Left renal cortex interstitium (tissue), 4 donors: ENCODE measurements at places on chromosomes 16 and 17. TPM values are rescaled to one million over a fixed set of nuclear protein-coding genes. Genes with fewer than 3 reads are reported as not detected.

RSKR gene
- polyA plus RNA-seq, result 4.5 TPM

- no peak for DNase-seq
These were observed 43.3 kb downstream of the HAPSTR1 start for GRCh38 chr16:9134739-9135138.

DNA sequence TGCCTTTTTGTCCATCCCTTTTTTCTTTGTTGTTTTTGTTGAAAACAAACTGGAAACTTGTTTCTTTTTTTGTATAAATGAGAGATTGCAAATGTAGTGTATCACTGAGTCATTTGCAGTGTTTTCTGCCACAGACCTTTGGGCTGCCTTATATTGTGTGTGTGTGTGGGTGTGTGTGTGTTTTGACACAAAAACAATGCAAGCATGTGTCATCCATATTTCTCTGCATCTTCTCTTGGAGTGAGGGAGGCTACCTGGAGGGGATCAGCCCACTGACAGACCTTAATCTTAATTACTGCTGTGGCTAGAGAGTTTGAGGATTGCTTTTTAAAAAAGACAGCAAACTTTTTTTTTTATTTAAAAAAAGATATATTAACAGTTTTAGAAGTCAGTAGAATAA, 4.9 kb downstream of the SOX9 start:
- no peak for DNase-seq

- no peak for DNase-seq
These were observed 484 bp upstream of the NUDT7 start for GRCh38 chr16:77721752-77722308.

DNA sequence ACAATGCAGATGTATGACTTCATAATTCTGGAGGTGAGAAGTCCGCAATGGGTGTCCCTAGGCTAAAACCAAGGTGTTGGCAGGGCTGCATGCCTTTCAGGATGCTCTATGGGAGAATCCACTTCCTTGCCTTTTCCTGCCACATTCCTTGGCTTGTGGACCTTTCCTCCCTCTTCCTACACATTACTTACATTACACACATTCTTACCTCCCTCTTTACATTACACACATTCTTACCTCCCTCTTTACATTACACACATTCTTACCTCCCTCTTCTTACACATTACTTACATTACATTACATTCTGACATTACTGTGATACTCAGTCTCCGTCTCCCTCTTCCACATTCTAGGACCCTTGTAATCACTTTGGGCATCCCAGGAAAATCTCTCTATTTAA, 14.2 kb upstream of the CDH5 start:
- no peak for DNase-seq

DNA sequence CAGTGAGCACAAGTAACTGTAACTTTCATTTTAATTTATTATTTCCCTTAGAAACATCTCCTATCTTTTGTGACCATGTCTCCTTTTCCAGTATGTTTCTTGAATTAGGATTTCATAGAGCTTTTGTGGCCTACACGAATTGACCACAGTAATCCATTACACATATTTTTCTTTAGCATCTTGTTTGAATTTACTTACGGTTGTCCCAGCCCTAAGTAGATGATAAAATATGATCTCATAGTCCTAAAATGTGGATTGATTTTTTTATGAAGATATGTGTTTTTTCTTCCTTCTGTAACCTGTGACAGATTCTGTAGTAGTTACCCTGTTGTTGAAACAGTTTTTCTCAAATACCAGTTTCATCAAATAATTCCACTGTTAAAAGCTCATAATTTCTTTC, 61.5 kb downstream of the NF1 start:
- no peak for DNase-seq

DNA sequence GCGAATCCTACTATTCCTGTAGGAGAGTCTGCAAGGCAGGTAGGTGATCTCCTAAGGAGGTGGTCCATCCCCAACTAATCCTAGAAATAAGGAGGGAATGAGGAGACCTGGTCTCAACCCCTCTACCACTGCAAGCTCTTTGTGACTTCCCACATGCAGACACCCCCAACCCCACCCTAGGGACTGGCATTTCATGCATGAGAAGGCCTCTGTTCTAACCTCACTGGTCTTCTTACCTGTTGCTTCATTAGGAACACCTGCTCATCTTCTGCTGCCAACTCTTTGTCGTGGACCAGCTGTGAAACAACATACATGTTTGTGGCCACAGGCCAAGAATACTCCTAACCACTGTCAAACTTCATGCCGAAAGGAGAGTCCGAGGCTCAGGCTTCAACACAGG, 22.6 kb downstream of the DYNC1LI2 start:
- no peak for DNase-seq

GRCh38 chr17:72126575-72127486, 6.0 kb downstream of the SOX9 start:
- no peak for DNase-seq

PTX4 gene
- not detected for polyA plus RNA-seq

MMP28 gene
- 1.6 TPM for polyA plus RNA-seq

DNA sequence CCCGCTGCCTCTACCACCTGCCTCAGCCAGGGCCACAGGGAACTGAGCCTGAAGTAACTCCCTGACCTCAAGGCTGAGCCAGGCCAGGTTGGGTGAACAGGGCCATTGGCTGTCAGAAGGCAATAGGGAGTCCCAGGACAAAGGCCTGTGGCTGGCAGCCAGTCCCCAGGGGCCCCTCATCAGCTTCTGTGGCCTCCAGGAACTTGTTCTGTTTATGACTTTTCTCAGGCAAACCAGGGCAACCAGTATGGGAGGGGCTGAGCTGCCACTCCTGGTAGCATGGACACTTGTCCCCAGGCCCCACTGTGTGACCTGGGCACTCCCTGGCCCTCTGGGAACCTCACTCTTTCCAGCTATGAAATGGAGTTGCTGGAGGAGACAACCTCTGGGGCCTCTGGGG, 40.1 kb downstream of the CPNE2 start:
- DNase-seq, result no peak

- DNase-seq, result no peak
These were observed 104.3 kb downstream of the N4BP1 start for GRCh38 chr16:48505705-48506104.

USP31 gene
- polyA plus RNA-seq, result 5.8 TPM

DNA sequence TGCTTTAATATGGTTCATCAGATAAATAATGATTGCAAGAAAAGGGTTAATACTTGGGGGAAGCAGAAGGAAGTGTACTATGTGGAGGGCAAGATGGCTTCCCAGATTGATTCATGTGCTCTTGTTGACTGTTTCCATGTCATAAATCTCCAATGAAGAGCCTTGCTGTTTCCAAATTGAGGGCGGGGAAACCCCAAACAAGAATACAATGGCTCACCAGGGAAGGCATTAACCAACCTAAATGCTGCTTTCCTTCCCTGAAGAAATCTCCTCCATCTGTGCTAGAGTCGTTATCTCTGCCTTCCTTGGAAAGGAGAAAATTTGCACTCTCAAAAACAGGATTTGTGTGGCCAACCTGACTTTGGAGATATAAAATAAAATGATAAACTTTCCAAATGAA, 28.0 kb upstream of the CDH13 start:
- no peak for DNase-seq

DNA sequence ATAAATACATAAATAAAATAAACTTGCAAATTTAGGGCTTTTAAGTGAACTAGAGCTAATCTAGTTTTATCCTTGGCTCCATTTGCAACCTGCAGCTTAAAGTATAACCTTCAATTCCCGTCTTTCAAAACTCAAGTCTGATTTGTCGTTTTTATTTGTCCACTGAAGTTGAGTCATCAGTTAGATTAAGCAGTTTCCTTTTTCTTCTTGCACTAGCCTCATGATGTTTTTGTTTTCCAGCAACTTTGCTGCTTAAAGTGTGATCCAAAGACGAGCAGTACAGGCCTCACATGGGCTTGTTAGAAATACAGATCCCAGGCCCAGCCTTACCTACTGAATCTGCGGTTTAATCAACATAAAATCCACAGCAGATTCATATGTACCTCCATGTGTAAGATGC, 13.8 kb downstream of the ARSG start:
- no peak for DNase-seq

GRCh38 chr16:15961060-15961511, 11.7 kb downstream of the ABCC1 start:
- DNase-seq, result no peak

SPATA22 gene
- not detected for polyA plus RNA-seq

RMI2 gene
- polyA plus RNA-seq, result 22.6 TPM

- DNase-seq, result no peak
These were observed 1.9 kb upstream of the WWOX start for GRCh38 chr16:78097548-78097947.

DNA sequence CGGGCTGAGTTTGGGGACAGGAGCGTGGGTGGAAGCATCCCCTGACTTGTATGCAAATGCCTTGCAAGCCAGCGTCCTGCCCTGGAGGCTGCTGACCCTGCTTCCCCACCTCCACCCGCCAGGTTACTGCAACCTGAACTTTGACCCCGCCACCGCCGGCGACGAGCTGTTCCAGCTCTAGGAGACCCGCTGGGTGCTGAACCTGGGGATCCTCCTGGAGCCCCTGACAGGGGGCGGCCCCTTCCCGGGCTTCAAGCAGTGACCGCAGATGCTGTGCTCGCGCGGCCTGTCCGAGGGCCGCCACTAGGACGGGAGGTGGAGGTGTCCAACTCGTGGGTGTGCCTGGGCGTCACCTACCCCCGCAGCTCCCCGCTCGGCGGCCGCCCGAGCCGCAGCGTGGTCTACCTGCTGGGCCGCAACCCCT, 10.7 kb upstream of the SLC16A5 start:
- no peak for DNase-seq

GRCh38 chr16:369866-370436, 387 bp downstream of the MRPL28 start:
- no peak for DNase-seq

GRCh38 chr17:82193520-82194220, 19.0 kb downstream of the CCDC57 start:
- no peak for DNase-seq

DNA sequence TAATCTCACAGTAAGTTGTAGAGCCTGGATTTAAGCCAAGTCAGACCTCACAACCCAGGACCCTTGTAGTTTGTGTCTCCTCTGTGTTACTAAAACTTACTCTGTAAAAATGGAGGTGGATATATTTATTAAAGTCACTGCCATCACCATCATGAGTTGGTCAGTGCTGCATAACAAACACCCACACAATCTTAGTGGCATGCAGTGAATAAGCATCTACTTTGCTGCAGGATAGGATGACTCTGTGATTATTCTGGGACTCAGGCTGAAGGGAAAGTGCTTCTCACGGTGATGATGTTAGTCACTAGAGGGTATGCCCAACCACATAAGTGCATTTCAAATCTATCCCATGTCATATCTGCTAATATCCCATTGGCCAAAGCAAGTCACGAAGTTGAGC, 398.7 kb downstream of the XYLT1 start:
- DNase-seq, result no peak

DNA sequence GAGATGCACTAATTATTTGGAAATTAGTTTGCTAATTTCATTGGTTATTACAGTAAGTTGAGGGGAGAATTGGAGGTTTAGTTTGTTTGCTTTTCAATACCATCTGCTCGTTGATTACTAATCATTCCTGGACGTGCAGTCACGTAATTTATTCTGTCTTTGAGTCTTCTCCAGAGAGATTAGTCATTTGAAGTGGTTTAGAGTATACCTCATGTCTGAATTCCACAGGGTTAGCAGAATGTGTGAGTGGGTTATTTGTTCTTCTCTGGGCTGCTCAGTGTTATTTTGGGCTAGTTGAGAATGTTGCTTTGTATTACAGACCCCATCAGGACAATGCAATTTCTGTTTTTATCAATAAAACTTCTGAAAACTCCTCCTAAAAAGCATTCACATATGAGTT, 265.0 kb downstream of the RBFOX1 start:
- no peak for DNase-seq

DNA sequence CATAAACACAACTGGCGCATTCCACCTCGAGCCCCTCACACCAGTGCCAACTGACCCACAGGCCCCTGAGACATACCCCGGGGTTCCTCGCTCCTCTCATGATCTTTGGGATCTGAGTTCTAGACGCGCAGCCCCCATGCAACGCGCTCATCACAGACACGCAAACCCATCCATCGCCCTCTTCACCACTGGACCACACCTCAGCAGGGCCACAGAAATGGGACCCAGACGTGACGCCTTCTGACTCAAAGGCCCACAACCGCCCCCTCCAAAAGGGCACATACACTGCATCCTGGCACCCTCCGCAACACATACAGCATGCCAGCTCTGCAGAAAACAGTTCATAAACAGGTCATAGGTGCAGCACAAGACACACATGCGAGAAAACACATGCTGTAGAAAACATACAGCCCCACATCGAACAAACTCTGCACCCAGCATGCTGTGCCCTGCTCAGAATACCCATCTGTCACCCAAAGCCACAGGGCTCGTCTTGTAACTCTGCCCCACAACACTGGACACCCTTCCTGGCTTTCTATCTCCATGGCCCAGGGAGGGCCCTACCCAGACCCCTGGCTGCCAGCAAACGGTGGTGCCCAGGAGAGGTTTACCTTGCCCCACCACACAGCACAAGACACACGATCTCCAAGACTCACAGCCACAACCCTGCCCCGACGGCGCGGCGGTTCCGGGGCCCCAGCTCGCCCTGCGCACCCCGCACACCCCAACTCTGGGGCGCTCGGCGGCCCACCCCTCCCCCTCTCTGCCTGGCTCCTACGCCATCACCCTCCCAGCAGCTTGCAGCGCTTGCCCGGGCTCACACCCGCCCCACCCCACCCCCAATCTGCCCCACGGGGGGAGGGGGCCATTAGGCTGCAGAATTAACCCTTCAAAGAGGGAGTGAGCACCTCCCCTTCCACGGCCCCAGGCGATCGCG, 887 bp downstream of the ZBTB4 start:
- DNase-seq, result no peak

GRCh38 chr16:49016461-49016860, 265.2 kb downstream of the CBLN1 start:
- no peak for DNase-seq

IKZF3 gene
- polyA plus RNA-seq, result 0.26 TPM

DNA sequence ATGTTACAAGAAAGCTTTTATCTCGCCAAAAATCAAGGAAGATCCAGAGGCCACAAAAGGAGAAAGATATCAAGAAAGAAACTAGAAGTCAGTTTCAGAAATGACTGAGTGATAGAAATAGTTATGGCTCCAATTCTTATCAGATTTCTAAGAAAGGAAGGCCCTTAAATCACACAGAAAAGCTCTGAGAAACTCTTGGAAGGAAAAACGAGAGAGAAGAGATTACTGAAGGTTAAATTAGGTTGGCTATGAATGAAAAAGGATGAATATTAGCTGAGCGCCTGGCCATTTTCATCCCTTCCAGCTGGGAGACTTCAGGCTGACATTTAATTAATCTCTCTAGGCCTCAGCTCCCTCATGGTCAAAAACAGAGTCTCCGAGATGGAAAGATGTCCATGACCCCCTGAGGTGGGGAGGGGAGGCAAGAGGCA, 72.3 kb downstream of the CYTH1 start:
- no peak for DNase-seq
